ENCODE measurements at places on chromosomes 16 and 17.

DNA sequence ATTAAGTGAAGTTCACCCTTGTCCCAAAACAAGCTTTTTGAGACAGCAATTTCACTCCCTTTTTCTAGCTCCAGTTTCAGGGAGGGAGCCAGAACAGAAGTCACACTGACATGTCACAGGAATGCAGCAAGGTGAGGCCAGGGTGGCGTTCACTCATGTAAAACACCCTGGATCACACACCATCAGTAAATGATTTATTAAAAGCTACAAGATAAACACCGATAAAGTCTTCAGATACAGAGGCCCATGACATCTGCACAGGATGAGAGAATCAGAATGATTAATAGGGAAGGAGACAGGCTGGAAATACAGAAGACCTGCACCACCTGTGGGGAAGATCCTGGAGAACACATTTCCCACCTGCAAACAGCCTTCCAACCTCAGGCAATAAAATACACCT, 77.5 kb upstream of the DYNLRB2 start:
- no peak for DNase-seq

- no peak for DNase-seq
Observed at GRCh38 chr17:72332367-72332766, 211.5 kb downstream of the SOX9 start.

DNA sequence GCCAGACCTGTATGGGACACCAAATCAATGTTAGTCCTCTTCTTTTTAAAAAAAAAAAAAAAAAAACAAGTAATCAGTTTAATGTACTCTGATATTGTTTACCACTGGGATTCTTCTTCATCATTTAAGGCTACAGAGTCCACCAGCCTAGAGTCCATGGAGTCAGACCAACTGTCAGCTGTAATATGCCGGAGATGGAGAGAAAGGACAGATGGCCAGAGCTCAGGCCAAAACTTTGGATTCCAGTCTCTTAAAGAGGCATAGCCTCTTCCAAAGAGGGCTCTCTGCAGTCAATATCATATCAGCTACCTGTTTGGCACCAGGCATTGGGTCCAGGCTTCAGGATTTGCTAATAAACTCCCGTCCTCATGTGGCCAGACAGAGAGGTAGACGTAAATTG, 469.6 kb upstream of the HSBP1 start:
- no peak for DNase-seq

DNA sequence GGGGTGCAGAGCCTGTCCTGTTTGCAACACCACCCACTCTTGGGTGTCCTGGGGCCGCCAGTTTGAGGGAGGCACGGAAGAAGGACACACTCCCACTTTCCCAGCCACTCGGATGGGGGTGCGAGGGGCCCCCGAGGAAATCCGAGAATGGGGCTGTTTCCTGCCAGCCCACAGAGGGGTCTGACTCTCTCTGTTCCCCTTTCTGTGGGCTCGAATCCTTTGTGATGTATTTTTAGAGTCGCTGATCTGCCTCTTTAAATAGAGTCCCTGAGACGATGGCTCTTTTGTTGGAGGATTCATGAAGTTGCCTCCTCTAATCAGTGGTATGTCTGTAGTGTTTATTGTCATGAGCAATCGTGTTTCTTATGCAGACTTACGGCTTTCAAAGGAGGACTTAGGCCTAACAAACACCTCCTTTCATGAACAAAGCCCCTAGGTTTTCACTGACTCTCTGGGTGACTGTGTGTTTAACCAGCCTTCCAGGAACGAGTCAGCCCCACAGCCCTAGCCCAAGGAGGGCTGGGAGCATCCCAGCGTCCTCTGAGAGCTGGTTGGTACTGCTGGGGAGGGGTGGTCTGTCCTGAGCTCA, 29.1 kb downstream of the CIBAR2 start:
- no peak for DNase-seq

- DNase-seq, result no peak
Observed at GRCh38 chr17:43983515-43984411, 20.7 kb upstream of the NAGS start.

DNA sequence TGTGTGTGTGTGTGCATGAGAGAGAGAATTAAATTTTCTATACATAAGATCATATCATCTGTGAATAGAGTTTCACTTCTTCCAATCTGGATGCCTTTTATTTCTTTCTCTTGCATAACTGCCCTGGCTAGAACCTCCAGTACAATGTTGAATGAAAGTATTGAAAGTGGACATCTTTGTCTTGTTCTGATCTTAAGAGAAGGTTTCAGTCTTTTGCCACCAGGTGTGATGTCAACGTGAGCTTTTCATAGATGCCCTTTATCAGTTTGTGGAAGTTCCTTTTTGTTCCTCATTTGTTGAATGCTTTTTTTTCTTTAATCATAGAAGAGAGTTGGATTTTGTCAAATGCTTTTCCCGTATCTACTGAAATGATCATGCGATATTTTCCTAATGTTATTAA, 63.3 kb downstream of the RNF213 start:
- no peak for DNase-seq

GRCh38 chr17:57982452-57983170, 5.4 kb downstream of the VEZF1 start:
- no peak for DNase-seq

DNA sequence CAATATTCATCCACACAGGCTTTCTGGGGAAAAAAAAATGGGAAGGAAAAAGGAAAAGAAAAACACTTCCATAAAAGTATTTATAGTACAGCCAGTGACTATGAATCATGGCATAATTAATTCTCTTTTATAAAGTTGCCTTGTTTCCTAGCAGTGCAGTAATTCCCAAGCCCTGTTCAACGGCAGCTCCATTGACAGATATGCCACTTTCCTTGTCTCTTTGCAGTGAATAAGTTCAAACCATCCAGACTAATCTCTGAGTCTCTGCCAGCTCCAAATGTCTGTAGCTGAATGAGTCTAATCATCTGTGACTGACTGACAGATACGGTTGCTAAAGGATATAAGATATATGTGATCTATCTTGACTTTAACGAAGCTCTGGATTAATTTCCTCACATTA, 52.9 kb upstream of the KCNJ16 start:
- no peak for DNase-seq

DNA sequence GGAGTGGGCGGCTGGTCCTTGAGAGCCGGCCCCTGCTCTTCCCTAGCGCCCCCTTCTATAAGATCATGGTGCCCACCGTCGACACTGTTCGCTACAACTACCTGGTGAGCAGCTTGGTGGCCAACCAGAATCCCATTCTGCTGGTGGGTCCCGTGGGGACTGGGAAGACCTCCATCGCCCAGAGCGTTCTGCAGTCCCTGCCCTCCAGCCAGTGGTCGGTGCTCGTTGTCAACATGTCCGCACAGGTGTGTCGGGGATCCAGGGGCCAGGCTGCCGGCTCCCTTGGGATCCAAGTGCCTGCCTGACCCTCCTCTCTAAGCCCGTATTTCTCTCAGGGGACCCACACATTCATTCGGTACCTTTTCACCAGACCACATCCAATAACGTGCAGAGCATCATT, 41.4 kb upstream of the KDM6B start:
- DNase-seq, result no peak

DNA sequence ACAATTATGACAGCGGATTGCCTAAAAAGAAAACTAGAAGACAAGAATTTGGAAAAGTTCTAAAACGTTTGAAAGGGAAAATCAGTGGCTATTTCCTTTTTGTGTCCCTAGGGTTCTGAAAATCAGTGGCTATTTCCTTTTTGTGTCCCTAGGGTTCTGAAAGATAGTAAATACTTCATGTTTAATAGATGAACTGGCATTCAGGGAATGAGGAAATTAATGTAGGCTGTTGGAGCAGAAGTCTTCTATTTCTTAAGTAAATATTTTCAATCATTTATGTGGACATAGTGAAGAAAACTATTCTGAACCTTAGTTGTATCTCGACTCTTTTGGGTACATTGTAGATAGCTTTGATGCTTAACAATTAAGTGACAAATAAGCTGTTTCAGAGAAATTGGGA, 78.9 kb downstream of the SHISA6 start:
- DNase-seq, result no peak

DNA sequence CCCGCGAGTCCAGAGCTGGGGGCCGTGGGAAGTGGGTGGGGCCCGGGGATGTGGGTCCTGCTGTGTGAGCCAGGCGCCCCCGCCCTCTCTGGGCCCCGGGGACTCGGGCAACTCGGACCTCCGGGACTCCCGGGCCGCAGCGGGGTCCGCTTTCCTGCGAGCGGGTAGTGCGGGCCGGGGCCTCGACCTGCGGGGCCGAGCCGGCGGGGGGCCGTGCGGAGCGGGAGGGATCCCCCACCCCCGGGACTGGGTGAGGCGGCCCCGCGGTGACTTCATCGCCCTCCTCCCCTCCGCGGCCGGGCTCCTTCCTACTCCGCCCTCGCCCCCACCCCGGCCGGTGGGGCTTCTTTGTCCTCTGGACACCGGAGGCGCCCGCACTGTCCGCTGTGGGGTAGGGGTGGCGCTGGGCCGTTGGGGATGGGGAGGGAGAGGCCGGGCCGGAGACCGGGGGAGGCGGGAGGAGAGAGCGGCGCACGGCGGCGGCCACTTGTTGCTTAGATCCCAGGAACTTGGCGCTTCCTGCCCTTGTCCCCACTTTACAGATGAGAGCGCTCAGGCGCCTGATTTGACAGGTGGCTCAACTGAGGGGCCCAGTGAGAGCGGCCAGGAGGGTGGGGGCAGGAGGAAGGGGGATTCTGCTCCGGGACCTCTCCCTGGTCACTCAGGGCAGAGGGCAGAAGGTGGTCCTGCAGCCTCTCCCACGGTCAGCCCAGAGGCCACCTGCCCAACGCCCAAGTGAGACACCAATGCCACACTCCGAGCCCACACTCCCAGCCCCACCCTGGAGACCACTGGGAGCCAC, 874 bp downstream of the CMTM3 start:
- DNase-seq, result no peak

DNA sequence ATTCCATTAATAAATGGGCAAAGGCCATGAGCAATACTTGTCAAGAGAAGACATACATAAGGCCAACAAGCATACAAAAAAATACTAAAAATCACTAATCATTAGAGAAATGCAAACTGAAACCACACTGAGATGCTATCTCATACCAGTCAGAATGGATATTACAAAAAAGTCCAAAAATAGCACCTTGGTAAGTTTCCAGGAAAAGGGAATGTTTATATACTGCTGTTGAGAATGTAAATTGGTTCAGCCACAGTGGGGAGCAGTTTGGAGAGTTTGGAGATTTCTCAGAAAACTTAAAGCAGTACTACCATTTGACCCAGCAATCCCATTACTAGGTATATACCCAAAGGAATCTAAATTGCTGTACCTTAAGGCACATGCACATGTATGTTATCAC, 467.7 kb downstream of the CDH11 start:
- DNase-seq, result no peak

DNA sequence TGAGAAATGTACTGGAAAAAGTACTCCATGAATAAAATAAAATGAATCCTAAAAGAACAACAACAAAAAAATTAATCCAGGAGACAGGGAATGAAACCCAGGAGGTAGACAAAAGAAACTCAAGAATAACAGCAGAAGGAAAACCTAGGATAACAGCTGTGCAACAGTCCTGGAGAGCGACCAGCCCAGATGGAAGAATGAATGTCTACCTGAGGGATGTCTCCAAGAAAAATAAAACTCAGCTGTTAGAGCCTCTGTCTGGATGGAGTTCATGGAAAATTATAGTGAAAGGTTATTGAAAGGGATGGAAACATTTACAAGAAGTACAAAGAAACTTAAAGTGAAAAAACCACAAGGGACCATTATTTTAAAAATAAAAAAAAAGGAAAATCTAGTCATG, 135.8 kb upstream of the CA10 start:
- DNase-seq, result no peak

GRCh38 chr16:912322-912683, 58.5 kb downstream of the LMF1 start:
- no peak for DNase-seq

GRCh38 chr17:1471490-1471889, 15.5 kb upstream of the CRK start:
- no peak for DNase-seq

DNA sequence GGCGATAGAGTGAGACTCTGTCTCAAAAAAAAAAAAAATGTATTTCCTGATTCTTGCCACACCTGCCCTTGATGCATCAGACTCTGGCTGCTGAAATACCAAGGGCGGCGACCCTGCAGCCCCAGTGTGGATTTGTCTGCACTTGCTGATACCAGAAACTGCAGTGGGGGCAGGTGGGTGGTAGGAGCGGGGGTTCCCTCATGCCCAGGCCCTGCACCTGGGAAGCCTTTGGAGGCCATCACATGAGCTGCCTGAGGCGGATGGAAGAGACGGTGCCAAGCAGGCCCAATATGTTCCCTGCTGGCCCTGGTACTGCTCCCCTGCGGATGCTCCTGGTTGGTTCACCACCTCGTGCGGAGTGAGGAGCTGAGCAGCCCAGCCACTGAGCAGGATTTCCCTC, 50.6 kb downstream of the MARF1 start:
- DNase-seq, result no peak

DNA sequence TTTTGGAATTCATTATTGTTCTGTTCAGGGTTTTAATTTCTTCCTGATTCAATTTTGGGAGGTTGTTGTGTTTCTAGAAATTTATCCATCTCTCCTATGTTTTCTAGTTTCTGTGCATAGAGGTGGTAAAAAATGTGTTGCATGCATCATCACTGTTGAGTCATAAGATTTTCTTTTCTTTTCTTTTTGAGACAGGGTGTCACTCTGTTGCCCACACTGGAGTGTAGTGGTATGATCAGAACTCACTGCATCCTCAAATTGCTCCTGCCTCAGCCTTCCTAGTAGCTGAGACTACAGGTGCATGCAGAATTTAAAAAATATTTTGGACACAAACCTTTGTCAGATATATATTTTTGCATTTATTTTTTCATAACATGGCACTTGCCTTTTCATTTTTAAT, 184.8 kb downstream of the BCAS3 start:
- no peak for DNase-seq

DNA sequence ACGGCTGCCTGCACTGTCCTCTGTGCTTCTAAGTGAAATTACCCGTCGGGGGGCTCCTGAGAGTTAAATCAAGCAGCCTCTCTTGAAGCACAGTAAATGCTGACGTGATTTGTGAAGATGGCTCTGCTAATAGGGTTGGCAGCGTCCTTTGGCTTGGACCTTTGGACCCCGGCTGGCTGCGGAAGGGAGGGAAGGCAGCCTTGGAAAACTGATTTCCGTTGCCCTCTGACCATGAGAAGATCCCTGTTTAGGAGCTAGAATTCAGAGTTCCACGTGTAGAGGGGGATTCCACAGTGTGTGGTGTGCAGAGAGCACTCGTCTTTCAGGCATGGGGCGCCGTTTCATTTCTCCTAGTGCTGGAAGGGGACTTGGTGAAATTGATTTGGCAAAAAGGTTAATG, 640.8 kb downstream of the WWOX start:
- DNase-seq, result no peak

DNA sequence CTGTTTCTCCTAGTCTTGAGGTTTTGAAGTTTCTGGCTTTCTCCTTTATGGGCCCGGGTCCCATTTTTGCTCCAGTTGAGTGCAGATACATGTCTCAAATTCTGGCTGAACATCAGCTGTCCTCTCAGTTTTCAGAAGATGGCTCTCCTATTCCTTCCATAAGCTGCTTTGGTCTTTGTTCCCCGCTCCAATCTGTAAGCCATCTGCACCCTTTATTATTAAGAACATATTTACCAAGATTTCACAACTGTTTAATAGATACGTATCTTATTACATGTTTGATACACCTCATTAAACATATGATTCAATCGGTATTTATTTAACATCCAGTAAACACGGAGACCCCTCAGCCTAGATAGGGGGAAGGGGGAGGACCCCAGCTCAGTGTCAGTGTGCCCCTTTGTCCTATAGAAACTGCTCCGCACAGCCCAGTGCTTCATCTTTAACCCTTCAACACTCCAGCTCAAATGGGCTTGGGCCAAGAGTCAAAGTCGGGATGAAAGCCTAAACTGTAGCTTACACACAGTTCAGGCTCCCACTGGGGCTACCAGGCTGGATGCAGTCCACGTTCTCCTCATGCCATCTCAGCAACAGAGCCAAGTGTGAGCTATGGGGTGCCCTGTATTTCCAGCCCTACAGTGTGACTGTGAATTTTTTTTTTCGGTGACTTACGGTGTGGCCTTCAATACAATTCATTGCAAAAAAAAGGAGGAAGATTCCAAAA, 166.0 kb upstream of the ZFHX3 start:
- DNase-seq, result no peak
